ENCODE measurements at places on chromosomes 2 and 18.

DNA sequence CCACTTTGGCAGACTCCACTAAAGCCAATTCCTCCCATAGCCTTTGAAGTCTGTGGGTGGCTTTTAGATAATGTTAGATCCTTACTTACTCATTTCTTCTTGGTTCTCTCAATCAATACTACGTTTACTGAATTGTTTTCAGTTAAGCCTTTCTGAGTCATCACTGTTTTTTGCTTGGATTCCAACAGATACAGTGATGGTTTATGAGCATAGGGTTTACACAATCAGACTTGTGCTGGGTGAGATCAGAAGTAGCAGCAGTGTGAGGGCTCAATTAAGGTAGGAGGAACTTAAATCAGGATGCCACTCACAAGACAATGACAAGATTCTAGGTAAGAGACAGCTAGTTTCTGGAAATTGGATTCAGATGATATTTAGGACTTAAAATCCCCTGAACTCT, 297.7 kb upstream of the DOK6 start:
- no peak for DNase-seq
- no peak overlapping the region for H3K27ac ChIP-seq
- no peaks in the 10 kb centered on the region for H3K27me3 ChIP-seq
- no peak overlapping the region for H3K4me3 ChIP-seq
- H3K4me1 ChIP-seq: no peaks in the 10 kb centered on the region

- peaks cover 8% of the 10 kb centered on the region for H3K27me3 ChIP-seq
- H3K36me3 ChIP-seq: no peaks in the 10 kb centered on the region
- DNase-seq: no peak
- no peaks in the 10 kb centered on the region for H3K4me1 ChIP-seq
- H3K27ac ChIP-seq: no peak overlapping the region
- no peak overlapping the region for H3K4me3 ChIP-seq
Measured at GRCh38 chr18:61847164-61847791, 45.5 kb downstream of the RNF152 start.

DNA sequence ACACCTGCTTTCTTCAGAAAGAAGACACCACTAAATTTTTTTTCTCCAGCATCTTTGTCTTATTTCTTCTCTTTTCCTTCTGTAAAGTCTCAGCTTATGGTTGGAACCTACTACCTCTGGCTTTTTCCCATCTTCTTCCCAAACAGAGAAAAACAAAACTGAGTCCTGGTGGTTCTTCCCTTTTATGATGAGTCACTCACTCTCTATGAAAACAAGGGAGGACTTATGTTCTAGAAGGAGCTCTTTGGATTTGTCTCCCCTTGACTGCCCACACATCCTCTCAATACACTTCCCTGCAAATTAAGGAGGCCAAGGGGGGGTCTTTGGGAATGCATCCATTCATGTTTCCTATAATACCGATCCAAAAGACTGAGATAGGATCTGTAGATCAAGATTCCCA, 22.1 kb upstream of the MEIS1 start:
- no peak overlapping the region for H3K4me3 ChIP-seq
- DNase-seq: no peak
- H3K36me3 ChIP-seq: no peaks in the 10 kb centered on the region
- no peak overlapping the region for H3K27ac ChIP-seq

- DNase-seq: no peak
- no peak overlapping the region for H3K27ac ChIP-seq
- no peaks in the 10 kb centered on the region for H3K36me3 ChIP-seq
- H3K4me3 ChIP-seq: no peak overlapping the region
- H3K4me1 ChIP-seq: no peaks in the 10 kb centered on the region
Measured at GRCh38 chr2:150690870-150691269, 203.4 kb upstream of the RND3 start.

GRCh38 chr2:120871881-120872620, 136.4 kb downstream of the GLI2 start:
- H3K4me3 ChIP-seq: no peak overlapping the region
- no peaks in the 10 kb centered on the region for H3K27me3 ChIP-seq
- DNase-seq: no peak
- no peaks in the 10 kb centered on the region for H3K4me1 ChIP-seq

DNA sequence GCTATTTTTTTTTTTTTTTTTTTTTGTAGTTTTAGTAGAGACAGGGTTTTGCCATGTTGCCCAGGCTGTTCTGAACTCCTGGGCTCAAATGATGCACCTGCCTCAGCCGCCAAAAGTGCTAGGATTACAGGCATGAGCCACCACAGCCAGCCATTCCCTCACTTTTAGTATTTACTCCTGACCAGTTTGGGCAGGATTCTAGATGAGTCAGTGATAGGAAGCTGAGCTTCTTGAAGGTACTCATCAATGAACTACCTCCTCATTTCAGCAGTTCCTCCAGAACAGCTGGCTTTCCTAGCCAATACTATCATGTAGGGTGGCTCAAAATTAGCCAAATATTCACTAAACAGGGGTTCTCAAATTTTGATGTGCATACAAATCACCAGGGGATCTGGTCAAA, 57.2 kb downstream of the CYBRD1 start:
- no peaks in the 10 kb centered on the region for H3K4me1 ChIP-seq
- H3K36me3 ChIP-seq: no peaks in the 10 kb centered on the region
- H3K27ac ChIP-seq: no peak overlapping the region
- peaks cover 5% of the 10 kb centered on the region for H3K27me3 ChIP-seq

- no peak for DNase-seq
- H3K27me3 ChIP-seq: no peaks in the 10 kb centered on the region
- peak overlapping the region; percentile 82 for H3K27ac ChIP-seq
- H3K36me3 ChIP-seq: no peaks in the 10 kb centered on the region
- peaks cover 25% of the 10 kb centered on the region for H3K4me1 ChIP-seq
Measured at GRCh38 chr2:196201229-196202009, 30.0 kb upstream of the STK17B start.

DNA sequence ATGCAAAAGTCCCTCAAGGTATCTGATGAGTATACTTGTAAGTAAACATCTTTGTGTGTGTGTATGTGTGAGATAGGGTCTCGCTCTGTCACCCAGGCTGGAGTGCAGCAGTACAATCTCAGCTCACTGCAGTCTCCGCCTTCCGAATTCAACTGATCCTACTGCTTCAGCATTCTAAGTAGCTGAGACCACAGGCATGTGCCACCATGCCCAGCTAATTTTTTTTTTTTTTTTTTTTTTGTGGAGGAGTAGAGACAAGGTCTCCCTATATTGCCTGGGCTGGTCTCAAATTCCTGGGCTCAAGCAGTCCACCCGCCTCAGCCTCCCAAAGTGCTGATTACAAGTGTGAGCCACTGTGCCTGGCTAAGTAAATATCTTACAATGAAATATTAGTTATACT, 23.2 kb downstream of the ADAM17 start:
- no peaks in the 10 kb centered on the region for H3K27me3 ChIP-seq
- no peak overlapping the region for H3K27ac ChIP-seq
- no peak for DNase-seq

GRCh38 chr2:55590810-55591440, 26.5 kb downstream of the PPP4R3B start:
- H3K4me3 ChIP-seq: no peak overlapping the region
- H3K36me3 ChIP-seq: no peaks in the 10 kb centered on the region
- no peak overlapping the region for H3K27ac ChIP-seq
- H3K4me1 ChIP-seq: peaks cover 5% of the 10 kb centered on the region
- no peak for DNase-seq

GRCh38 chr2:86420913-86421312, 20.3 kb upstream of the KDM3A start:
- no peak for DNase-seq
- H3K27ac ChIP-seq: no peak overlapping the region
- H3K27me3 ChIP-seq: peaks cover 4% of the 10 kb centered on the region

DNA sequence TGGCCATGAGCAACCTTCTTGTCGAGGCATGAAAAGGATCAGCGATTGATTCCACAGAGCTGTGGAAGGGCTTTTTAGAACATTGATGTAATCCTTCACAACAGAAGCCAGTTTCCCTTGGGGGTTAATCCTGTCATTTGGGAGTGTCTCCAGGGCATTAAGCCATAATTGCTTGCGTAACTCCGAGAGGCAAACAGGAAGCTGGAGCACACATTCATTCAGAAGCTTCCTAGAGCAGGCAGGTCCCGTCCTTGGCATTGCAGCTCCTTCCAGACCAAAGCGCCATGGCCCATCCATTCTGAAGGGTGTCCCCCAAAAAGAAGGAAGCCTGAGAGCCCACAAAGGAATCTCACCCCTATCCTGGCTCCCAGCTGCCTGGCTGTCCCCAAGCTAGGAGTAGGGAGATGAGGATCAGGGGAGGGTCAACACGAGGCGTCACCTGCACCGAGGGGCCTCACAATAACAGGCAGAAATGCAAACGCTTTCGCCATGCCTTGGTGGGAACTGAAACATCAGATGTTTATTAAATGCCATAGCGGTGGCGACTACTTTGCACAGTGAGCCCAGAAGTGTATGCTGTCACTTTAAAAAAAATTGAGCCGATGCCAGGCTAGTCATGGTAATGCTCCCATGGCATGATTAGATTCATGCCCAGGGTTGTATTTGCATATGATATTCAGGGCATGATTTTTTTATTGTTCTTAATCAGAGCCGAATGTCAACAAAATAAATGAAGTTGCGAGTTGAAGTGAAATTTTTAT, 339.4 kb downstream of the BCL11A start:
- H3K27ac ChIP-seq: no peak overlapping the region
- H3K36me3 ChIP-seq: no peaks in the 10 kb centered on the region
- H3K27me3 ChIP-seq: no peaks in the 10 kb centered on the region
- no peak overlapping the region for H3K4me3 ChIP-seq
- DNase-seq: no peak
- no peaks in the 10 kb centered on the region for H3K4me1 ChIP-seq

DNA sequence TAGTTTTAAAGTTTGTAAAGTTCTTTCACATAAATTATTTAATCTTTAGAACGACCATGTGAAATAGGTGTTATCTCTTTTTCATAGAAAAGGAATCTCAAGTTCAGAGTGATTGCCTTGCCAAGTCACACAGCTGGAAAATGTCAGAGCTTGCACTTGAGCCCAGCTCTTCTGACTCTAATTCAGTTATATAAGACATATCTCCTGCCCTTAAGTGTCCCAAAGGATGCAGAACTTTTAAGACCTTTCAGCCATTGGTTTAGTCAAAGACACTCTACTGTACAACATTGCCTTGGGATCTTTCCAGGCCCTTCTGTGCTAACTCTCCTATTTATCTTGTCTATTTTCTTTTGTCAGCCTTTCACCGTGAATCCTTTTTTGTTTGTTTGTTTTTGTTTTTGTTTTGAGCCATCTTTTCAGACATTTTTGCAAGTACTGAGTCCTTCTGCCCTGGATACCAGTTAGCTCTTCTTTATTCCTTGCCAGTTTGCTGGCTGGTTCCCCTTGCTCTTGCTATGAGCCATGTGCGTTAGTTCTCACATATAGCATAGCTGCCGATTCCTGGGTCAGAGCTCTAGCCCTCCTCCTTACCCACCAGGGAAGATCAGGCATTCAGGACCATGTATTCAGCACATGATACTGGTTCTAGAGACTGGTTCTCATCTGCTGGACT, 160.0 kb upstream of the MYO3B start:
- no peaks in the 10 kb centered on the region for H3K4me1 ChIP-seq
- DNase-seq: no peak
- no peaks in the 10 kb centered on the region for H3K27me3 ChIP-seq
- H3K36me3 ChIP-seq: peaks cover 9% of the 10 kb centered on the region

- no peak for DNase-seq
- H3K36me3 ChIP-seq: no peaks in the 10 kb centered on the region
- H3K27me3 ChIP-seq: no peaks in the 10 kb centered on the region
Measured at GRCh38 chr2:40403233-40403836, 48.6 kb downstream of the SLC8A1 start.

GRCh38 chr2:8667896-8668512, 13.9 kb upstream of the ID2 start:
- no peak overlapping the region for H3K27ac ChIP-seq
- no peaks in the 10 kb centered on the region for H3K36me3 ChIP-seq
- peaks cover 14% of the 10 kb centered on the region for H3K4me1 ChIP-seq
- no peak overlapping the region for H3K4me3 ChIP-seq
- no peak for DNase-seq

DNA sequence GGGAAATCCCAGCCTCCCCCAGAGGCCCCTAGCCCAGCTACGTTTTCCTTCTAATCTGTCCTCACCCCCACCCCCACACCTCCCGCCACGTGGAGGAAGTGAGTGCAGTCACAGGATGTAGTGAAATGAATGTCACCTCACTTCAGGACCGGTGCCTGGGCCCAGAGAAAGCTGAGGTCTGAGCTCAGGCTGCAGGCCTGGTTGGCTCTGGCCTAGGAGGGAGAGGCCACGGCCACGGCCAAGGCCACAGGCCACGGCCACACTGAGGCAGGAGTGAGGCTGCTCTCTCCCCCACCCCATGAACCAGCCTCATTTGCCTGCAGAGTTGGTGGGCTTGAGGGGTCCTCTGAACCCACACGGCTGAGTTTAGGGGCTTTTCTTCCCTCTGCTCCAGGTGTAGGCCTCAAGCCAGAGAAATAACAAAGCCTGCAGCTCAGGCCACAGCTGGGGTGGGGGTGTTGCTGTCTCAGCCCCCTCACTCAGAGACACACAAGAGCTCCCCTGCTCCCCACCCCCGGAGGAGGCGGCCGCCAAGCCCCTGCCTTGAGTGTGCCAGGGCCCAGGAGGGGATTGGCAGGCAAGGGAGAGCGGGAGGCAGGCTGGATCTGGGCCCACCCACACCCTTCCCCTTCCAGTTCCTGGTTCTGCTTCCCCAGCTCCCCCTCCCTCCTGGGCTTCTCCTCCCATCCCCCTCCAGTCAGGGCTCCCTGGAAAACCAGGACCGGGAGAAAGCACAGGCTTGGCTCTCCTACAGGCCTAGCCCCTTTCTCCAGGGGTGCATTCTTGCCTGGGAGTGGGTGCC, 27.0 kb downstream of the DNMT3A start:
- DNase-seq: peak; percentile 68
- no peaks in the 10 kb centered on the region for H3K27me3 ChIP-seq
- peaks cover 69% of the 10 kb centered on the region for H3K4me1 ChIP-seq
- H3K4me3 ChIP-seq: peak overlapping the region; percentile 45
- peak overlapping the region; percentile 69 for H3K27ac ChIP-seq

DNA sequence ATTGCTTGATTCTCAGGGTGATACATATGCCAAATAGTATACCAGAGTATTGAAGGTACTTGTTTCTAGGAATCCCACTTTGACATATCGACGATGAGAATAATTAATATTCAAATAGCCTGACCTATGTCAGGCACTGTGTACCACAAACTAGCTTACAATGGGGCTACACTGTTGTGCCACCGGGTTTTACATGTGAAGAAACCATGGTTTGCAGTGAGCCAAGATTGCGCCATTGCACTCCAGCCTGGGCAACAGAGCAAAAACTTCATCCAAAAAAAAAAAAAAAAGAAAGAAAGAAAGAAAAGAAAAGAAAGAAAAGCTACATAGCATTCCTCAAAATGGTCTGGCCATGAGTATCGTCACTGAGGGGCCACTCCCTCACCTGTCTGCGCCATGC, 25.5 kb downstream of the GYPC start:
- H3K36me3 ChIP-seq: peaks cover 8% of the 10 kb centered on the region
- H3K4me3 ChIP-seq: no peak overlapping the region
- H3K27me3 ChIP-seq: no peaks in the 10 kb centered on the region
- H3K27ac ChIP-seq: no peak overlapping the region
- DNase-seq: no peak
